ENCODE measurements at places on chromosomes 2 and 18.

DNA sequence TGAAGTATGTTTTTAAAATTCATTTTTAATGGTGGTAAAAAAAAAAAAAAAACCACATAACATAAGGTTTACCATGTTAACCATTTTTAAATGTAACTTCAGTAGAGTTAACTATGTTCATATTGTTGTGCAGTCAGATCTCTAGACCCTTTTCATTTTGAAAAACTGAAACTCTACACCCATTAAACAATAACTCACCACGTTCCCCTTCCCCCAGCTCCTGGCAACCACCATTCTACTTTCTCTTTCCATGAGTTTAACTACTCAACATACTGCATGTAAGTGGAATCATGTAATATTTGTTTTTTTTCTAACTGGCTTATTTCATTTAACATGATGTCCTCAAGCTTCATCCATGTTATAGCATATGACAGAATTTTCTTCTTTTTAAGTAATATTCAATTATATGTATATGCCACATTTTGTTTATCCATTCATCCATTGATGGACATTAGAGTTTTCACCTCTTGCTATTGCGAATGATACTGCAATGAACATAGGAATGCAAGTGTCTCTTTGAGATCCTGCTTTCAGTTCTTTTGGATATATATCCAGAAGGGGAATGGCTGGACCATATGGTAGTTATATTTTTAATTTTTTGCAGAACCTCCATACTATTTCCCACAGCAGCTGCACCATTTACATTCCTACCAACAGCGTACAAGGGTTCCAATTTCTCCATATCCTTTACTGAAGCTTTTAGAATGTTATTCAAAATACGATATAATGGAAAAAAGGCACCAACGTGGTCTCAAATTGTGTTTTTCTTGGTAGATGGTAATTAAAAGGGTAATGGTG, 91.0 kb downstream of the SPTBN1 start:
- H3K36me3 ChIP-seq: no peaks in the 10 kb centered on the region
- peaks cover 13% of the 10 kb centered on the region for H3K4me1 ChIP-seq
- H3K27ac ChIP-seq: no peak overlapping the region
- no peak for DNase-seq
- peaks cover 2% of the 10 kb centered on the region for H3K27me3 ChIP-seq

GRCh38 chr2:236642584-236643291, 73.1 kb downstream of the ACKR3 start:
- H3K27me3 ChIP-seq: peaks cover 8% of the 10 kb centered on the region
- no peak overlapping the region for H3K27ac ChIP-seq
- H3K4me1 ChIP-seq: no peaks in the 10 kb centered on the region
- DNase-seq: no peak
- H3K36me3 ChIP-seq: peaks cover 22% of the 10 kb centered on the region

DNA sequence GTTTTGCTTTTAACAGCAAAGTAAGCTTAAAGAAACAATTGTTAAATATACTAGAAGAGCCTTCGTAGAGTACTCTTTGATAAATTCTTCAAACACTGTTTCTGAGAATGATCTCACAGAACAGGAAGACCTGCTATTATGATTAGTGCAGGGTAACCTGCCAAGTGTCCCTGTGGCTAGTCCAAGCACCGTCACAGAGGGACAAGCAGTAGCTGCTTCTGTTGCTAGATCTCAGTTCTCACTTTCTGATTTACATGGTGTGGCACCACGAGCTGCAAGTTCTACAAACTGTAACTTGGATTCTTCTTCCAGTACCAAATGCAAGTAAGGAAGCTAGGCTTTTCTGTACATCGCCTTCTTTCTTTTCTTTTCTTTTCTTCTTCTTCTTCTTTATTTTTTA, 121.5 kb downstream of the PIEZO2 start:
- H3K4me3 ChIP-seq: no peak overlapping the region
- DNase-seq: no peak
- no peaks in the 10 kb centered on the region for H3K4me1 ChIP-seq
- H3K27ac ChIP-seq: no peak overlapping the region
- peaks cover 15% of the 10 kb centered on the region for H3K36me3 ChIP-seq

DNA sequence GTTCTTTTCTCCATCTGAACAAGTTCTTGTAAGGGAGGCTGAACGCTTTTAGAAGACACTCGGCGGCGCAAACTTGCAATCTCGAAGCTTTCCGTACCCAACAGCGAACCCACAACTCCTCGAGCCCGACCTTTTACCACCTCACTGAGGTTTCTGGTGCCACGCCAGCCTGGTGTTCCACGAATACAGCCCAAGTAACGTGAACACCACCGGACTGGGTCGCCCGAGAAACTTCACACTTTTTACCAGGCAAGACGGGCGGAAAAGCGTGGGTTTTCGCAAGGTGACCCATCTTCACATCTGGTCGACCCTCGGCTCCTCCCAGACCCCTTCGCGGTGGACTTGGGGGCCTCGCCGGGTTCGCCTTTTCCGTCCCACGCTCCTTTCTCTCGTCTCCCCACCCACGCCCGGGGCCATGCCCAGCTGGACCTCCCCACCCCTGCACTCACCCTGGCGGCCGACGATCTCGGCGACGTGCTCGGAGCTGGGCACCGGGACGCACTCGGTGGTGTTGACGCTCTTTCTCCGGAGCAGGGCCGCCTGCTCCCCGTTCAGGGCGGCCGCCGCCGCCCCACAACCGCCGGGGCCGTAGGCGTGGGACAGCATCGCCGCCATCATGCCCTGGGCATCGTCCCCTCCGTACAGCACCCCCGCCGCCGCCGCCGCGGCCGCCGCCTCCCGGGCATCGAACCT, 1.2 kb downstream of the MEX3C start:
- peak overlapping the region; percentile 97 for H3K27ac ChIP-seq
- peaks cover 19% of the 10 kb centered on the region for H3K27me3 ChIP-seq
- H3K4me1 ChIP-seq: peaks cover 19% of the 10 kb centered on the region

DNA sequence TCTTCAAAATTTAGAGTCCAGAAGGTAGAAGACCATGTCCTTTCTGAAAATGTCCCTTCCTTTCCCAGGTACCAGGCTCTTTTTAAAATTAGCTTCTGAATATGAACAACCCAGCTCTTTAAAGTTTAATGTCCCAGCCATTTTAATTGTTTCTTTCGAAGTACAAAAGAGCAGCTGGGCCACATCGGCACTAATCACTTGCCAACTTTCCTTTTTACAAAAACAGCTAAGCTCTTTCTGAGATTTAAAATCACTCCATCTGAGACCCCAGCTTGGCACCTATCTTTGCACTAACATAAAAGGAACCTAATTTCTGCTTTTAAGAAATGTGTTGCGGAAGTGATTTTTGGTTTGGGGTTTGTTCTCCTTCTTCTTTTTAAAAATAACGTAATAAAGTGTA, 2.6 kb downstream of the BOD1L2 start:
- peaks cover 7% of the 10 kb centered on the region for H3K36me3 ChIP-seq
- peak overlapping the region; percentile 27 for H3K4me3 ChIP-seq
- H3K27ac ChIP-seq: peak overlapping the region; percentile 54
- H3K27me3 ChIP-seq: peaks cover 6% of the 10 kb centered on the region
- H3K4me1 ChIP-seq: peaks cover 33% of the 10 kb centered on the region

DNA sequence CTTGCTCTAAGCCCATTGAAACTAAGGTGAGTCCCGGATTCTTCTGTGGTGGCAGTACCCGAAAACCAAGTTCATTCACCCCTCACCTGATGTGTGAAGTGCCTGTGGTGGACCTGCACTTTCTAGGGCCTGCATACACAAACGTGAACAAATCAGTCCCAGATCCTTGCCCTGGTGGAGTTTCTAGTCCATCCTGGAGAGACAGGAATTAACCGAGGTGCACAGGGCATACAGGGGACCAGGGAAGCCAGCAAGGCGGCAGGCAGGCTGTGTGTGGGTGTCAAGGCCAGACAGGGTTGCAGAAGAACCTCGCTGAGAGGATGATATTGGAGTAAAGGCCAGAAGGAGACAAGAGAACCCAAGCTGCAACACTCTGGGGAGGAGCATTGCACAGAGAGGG, 106.1 kb downstream of the SMIM21 start:
- H3K27ac ChIP-seq: no peak overlapping the region
- H3K4me1 ChIP-seq: no peaks in the 10 kb centered on the region
- peaks cover 2% of the 10 kb centered on the region for H3K27me3 ChIP-seq
- H3K36me3 ChIP-seq: no peaks in the 10 kb centered on the region

- no peak overlapping the region for H3K4me3 ChIP-seq
- no peaks in the 10 kb centered on the region for H3K36me3 ChIP-seq
- H3K4me1 ChIP-seq: peaks cover 46% of the 10 kb centered on the region
- H3K27ac ChIP-seq: peak overlapping the region; percentile 66
- no peak for DNase-seq
Measured at GRCh38 chr2:191318729-191319078, 73.5 kb downstream of the MYO1B start.

- H3K27ac ChIP-seq: no peak overlapping the region
- H3K36me3 ChIP-seq: no peaks in the 10 kb centered on the region
- no peak overlapping the region for H3K4me3 ChIP-seq
- H3K27me3 ChIP-seq: peaks cover 3% of the 10 kb centered on the region
- H3K4me1 ChIP-seq: peaks cover 7% of the 10 kb centered on the region
Measured at GRCh38 chr18:49666045-49666775, 104.4 kb downstream of the LIPG start.

- H3K4me3 ChIP-seq: no peak overlapping the region
- H3K27ac ChIP-seq: no peak overlapping the region
- no peak for DNase-seq
- H3K4me1 ChIP-seq: peaks cover 3% of the 10 kb centered on the region
- no peaks in the 10 kb centered on the region for H3K27me3 ChIP-seq
Measured at GRCh38 chr2:238391042-238391689, 35.6 kb upstream of the ASB1 start.

DNA sequence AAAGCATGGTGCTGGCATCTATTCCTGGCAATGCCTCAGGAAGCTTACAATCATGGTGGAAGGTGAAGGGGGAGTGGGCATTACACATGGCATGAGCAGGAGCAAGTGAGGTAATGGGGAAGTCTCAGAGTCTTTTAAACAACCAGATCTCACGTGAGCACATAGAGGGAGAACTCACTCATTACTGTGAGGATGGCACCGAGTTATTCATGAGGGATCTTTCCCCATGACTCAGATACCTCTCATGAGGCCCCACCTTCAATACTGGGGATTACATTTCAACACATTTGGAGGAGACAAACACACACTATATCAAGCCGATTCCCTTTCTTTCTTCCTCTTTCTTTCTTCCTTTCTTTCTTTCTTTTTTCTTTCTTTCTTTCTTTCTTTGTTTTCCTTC, 47.9 kb upstream of the FANCL start:
- DNase-seq: no peak
- H3K36me3 ChIP-seq: no peaks in the 10 kb centered on the region
- peak overlapping the region; percentile 48 for H3K27ac ChIP-seq

- no peaks in the 10 kb centered on the region for H3K36me3 ChIP-seq
- peaks cover 7% of the 10 kb centered on the region for H3K4me1 ChIP-seq
- no peak overlapping the region for H3K27ac ChIP-seq
- H3K4me3 ChIP-seq: no peak overlapping the region
Measured at GRCh38 chr2:177268187-177268871, 3.8 kb upstream of the NFE2L2 start.

DNA sequence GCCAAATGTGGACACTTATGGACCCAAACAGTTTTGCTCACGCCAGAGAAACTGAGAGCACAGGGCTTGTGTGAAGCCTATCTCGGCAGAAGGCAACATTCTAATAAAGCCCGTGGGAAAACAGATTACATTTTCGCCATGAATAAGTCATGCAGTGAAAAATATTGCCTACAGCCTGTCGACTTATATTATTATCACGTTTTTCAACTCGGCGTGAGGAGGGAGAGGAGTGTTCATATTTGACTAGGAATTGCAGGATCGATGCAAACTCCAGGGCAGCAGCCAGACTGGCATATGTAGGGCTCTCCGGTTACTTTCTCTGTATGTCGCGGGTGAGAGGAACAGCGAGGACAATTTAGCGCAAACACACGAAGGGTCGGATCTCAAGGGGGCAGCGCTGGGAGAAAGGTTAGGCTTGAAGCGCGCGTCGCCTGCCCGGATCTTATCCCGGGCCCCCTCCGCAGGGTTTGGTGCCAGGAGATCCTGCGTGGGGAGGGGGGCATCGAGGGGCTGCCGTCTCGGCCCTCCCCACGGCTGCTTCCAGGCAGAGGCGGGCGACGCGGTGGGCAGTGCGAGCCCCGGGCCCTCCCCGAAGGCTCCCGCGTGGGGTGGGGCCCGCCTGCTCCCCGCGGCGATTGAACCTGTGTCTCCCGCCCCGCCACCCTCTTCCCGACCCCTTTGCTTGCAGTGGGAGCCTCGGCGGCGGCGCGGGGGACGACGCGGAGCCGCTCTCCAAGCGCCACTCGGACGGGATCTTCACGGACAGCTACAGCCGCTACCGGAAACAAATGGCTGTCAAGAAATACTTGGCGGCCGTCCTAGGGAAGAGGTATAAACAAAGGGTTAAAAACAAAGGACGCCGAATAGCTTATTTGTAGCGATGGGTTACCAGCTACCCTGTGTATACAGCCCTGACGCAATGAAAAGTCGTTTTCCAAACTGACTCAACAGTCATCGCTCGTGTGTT, 4.4 kb downstream of the ADCYAP1 start:
- H3K4me3 ChIP-seq: peak overlapping the region; percentile 92
- DNase-seq: peak; percentile 51
- H3K27ac ChIP-seq: peak overlapping the region; percentile 89
- H3K27me3 ChIP-seq: peaks cover 22% of the 10 kb centered on the region

DNA sequence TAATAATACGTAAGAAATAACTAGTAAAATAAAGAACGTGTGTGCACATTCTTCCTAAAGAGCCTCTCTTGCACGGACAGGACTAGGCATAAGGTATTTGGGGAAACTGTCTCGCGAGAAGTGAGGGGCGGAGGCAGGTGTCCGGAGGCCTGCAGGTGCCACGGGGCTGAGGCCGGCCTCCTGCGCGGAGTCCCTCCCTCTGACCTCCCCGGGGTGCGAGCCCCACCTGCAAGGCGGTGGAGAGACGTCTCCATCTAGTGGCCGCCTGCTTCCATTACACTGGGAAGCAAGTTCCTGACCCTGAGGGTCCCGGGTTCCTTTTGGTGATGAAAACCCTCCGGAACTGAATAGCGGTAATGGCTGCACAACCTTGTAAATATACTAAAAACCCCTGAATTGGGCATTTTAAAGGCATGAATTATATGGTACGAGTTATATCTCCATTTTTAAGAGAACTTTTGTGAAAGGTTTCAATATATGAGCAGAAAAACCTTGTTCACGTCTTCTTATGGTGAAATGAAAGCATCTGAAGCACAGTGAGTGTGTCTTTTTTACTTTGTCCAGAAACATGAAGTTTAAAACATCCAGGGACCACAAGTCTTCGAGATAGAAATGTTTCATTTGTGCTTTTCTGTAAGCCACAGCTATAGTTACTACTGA, 35.5 kb upstream of the CTDP1 start:
- peak overlapping the region; percentile 72 for H3K4me3 ChIP-seq
- peak overlapping the region; percentile 78 for H3K27ac ChIP-seq
- H3K4me1 ChIP-seq: peaks cover 22% of the 10 kb centered on the region
- peaks cover 9% of the 10 kb centered on the region for H3K27me3 ChIP-seq
- no peaks in the 10 kb centered on the region for H3K36me3 ChIP-seq
- peak; percentile 84 for DNase-seq

- H3K4me1 ChIP-seq: no peaks in the 10 kb centered on the region
- no peak overlapping the region for H3K4me3 ChIP-seq
- no peaks in the 10 kb centered on the region for H3K27me3 ChIP-seq
- DNase-seq: no peak
- H3K27ac ChIP-seq: no peak overlapping the region
- no peaks in the 10 kb centered on the region for H3K36me3 ChIP-seq
Measured at GRCh38 chr2:147577323-147577997, 267.4 kb upstream of the ACVR2A start.

Measured in glutamatergic neuron (in vitro differentiated cells).